A375 (cell line): ENCODE measurements at places on chromosomes 5 and 9. TPM values are rescaled to one million over a fixed set of nuclear protein-coding genes. Genes with fewer than 3 reads are reported as not detected.

The NINJ1 gene
- total RNA-seq, result 27.5 and 32.4 TPM in 2 replicates

The NDUFB6 gene
- 90.9 and 109 TPM in 2 replicates for total RNA-seq

The CDKN2B-AS1 gene
- total RNA-seq, result 0.08 TPM in 1 of 2 replicates, not detected in the other

The GLRA1 gene
- not detected in 2 replicates for total RNA-seq

The SAPCD2 gene
- 26.8 and 28.7 TPM in 2 replicates for total RNA-seq

The CDC20B gene
- not detected in 2 replicates for total RNA-seq

The PIP5K1B gene
- 0.19 TPM in 1 of 2 replicates, not detected in the other for total RNA-seq

The POU5F2 gene
- 0.82 and 1.1 TPM in 2 replicates for total RNA-seq

The PCDHB11 gene
- 2.7 and 3.9 TPM in 2 replicates for total RNA-seq
